ENCODE measurements at places on chromosomes 3 and 15. TPM values are rescaled to one million over a fixed set of nuclear protein-coding genes. Genes with fewer than 3 reads are reported as not detected.

GRCh38 chr3:87958289-87958688, 100.5 kb downstream of the CGGBP1 start:
- H3K27me3 ChIP-seq: no peaks in the 10 kb centered on the region
- H3K36me3 ChIP-seq: no peaks in the 10 kb centered on the region
- H3K27ac ChIP-seq: no peak overlapping the region

DNA sequence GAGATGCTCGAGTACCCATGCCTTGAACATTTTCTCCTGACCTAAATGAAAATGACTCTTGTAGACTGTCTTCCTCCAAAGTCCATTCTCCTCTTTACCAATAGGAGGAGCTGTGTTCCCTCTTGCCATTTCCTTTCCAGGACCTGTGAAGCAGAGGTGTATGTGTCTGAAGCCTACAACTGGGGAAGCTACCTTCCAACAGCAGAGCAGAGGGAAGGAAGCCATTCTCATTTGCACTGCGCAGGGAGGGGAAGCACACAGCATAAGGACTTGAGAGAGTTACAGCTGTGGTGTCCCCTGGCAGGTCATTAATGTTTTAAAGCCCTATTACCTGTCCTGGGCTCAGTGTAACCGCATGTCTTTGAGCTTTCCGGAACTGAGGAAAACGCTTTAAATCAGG, 38.7 kb downstream of the HSPBAP1 start:
- H3K36me3 ChIP-seq: no peaks in the 10 kb centered on the region
- H3K4me1 ChIP-seq: no peaks in the 10 kb centered on the region
- H3K27me3 ChIP-seq: no peaks in the 10 kb centered on the region
- DNase-seq: peak; percentile 56
- H3K27ac ChIP-seq: no peak overlapping the region

GRCh38 chr3:52792413-52792812, 2.2 kb upstream of the ITIH3 start:
- peaks cover 5% of the 10 kb centered on the region for H3K27me3 ChIP-seq
- H3K4me3 ChIP-seq: no peak overlapping the region
- H3K4me1 ChIP-seq: no peaks in the 10 kb centered on the region
- DNase-seq: no peak
- H3K36me3 ChIP-seq: no peaks in the 10 kb centered on the region
- H3K27ac ChIP-seq: no peak overlapping the region

Gene KBTBD12
- not detected for total RNA-seq

GRCh38 chr3:159854500-159855124, 134.0 kb upstream of the IL12A start:
- peak overlapping the region; percentile 44 for H3K4me3 ChIP-seq
- no peaks in the 10 kb centered on the region for H3K36me3 ChIP-seq
- peak overlapping the region; percentile 89 for H3K27ac ChIP-seq

Gene APBA2
- 8.8 TPM for total RNA-seq

- peaks cover 18% of the 10 kb centered on the region for H3K4me1 ChIP-seq
- H3K4me3 ChIP-seq: no peak overlapping the region
- H3K27ac ChIP-seq: no peak overlapping the region
- no peaks in the 10 kb centered on the region for H3K27me3 ChIP-seq
- H3K36me3 ChIP-seq: no peaks in the 10 kb centered on the region
These were observed 2.8 kb downstream of the CAV3 start for GRCh38 chr3:8736436-8736835.

DNA sequence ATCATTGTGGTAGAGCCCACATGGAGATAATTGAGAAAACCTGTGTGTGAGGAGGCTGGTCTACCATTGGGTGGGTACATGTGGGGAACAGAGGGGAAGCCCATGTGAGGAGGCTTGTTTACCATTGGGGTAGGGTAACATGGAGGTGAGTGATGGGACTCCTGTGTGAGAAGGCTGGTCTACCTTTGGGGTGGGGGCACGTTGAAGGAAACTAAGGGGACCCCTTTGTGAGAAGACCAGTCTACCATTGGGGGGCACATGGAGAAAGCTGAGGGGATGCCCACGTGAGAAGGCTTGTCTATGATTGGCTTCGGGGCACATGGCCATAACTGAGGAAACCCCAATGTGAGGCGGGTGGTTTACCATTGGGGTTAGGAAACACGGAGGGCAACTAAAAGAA, 158.5 kb downstream of the FBLN2 start:
- H3K27me3 ChIP-seq: no peaks in the 10 kb centered on the region
- no peak for DNase-seq
- H3K4me3 ChIP-seq: no peak overlapping the region
- no peaks in the 10 kb centered on the region for H3K36me3 ChIP-seq

Gene C15orf62
- total RNA-seq: under 0.01 TPM

Gene ITIH4
- 3.5 TPM for total RNA-seq

Gene PARP16
- 6.5 TPM for total RNA-seq

Gene LARP6
- 76.0 TPM for total RNA-seq

GRCh38 chr15:38130740-38131498, 121.7 kb upstream of the SPRED1 start:
- peak overlapping the region; percentile 66 for H3K4me3 ChIP-seq
- no peaks in the 10 kb centered on the region for H3K36me3 ChIP-seq
- DNase-seq: peak; percentile 79
- H3K4me1 ChIP-seq: peaks cover 44% of the 10 kb centered on the region
- no peaks in the 10 kb centered on the region for H3K27me3 ChIP-seq

DNA sequence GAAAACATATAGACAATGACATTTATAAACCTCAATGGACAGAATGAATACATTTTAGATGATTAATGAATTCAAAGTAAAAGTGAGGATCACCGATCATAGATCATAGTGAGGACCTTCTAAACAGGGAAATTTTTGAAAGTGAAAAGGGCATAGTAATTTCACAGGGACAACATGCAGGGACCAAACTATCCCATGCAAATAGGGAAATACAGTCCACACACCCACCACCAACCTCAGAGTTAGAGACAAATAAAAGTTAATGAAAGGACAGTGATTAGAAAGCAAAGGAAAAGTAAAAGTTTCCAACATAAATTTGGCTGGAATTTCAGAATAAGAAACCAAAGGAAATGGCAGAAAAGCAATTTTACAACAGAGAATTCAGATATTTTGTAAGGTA, 15.4 kb upstream of the CHRNA7 start:
- no peak overlapping the region for H3K27ac ChIP-seq
- no peak for DNase-seq
- no peak overlapping the region for H3K4me3 ChIP-seq
- no peaks in the 10 kb centered on the region for H3K4me1 ChIP-seq
- H3K36me3 ChIP-seq: no peaks in the 10 kb centered on the region

DNA sequence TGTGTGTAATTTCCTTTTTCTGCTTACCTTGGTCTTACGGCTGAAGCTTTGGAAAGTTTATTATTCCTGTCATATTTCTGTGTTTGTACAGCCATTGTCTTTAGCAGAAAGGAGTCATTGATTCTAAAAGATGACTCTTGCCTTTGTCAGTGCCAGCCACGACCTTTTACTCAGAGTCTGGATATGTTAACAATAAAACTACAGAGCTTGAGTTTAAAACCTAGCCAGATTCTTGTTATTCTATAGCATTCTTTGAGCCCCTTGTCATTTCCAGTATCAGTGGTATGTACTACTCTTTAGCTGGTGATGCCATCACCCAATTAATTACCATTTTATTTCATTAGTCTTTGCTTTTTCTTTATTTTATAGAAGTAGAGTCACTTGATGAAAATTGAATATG, 142.4 kb downstream of the TCF12 start:
- no peaks in the 10 kb centered on the region for H3K27me3 ChIP-seq
- DNase-seq: peak; percentile 41
- H3K4me3 ChIP-seq: no peak overlapping the region
- H3K27ac ChIP-seq: peak overlapping the region; percentile 76
- no peaks in the 10 kb centered on the region for H3K36me3 ChIP-seq
- peaks cover 55% of the 10 kb centered on the region for H3K4me1 ChIP-seq

Gene ABHD10
- 23.6 TPM for total RNA-seq

DNA sequence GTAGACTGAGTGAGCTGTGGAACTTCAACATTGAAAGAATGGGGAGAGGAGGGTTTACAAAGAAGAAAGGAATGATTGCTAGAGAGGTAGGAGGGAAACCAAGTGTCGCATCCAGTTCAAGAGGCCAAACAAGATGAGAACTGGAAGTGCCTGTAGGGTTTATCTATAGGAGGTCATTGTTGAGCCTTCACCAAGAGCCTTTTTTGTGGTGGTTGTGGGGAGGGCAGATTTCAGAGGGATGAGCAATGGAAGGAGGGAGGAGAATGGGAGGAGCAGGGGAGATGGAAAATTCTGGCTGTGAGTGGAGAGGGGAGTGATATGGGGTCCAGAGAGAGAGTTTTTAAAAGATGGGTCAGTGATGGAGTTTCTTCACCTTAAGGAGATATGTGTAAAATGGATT, 8.5 kb downstream of the PDIA5 start:
- no peak for DNase-seq
- peaks cover 24% of the 10 kb centered on the region for H3K4me1 ChIP-seq
- H3K4me3 ChIP-seq: no peak overlapping the region
- no peaks in the 10 kb centered on the region for H3K27me3 ChIP-seq
- no peak overlapping the region for H3K27ac ChIP-seq

DNA sequence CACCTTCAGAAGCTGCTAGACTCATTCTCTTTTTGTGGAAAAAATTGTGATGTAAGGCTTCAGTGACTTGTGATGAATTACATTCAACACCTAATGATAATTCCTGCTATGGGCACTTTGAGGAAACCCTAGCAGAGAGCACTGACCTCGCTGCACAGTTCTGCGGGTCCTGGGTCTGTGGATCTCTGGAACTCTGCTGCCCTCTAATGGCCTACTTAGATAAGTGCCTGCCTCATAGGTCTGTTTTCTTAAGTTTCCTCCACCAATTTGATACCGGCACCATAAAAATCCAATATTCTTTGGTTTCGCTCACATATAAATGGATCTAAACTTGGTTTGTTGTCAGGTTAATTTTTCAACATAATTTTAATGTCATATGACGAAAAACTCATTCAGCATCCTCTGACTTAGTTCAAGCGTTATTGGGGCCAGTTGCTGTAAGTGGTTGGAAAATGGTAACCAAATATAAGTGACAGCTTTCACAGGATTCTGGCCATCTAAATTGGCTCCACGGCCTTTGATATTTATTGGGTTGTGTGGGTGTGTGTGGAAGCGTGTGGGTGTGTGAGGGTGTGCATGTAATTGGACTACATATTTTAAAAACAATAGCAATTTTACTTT, 10.4 kb downstream of the SLITRK3 start:
- no peak overlapping the region for H3K27ac ChIP-seq
- no peak for DNase-seq
- H3K27me3 ChIP-seq: no peaks in the 10 kb centered on the region
- H3K4me1 ChIP-seq: no peaks in the 10 kb centered on the region
- H3K36me3 ChIP-seq: no peaks in the 10 kb centered on the region
- no peak overlapping the region for H3K4me3 ChIP-seq

DNA sequence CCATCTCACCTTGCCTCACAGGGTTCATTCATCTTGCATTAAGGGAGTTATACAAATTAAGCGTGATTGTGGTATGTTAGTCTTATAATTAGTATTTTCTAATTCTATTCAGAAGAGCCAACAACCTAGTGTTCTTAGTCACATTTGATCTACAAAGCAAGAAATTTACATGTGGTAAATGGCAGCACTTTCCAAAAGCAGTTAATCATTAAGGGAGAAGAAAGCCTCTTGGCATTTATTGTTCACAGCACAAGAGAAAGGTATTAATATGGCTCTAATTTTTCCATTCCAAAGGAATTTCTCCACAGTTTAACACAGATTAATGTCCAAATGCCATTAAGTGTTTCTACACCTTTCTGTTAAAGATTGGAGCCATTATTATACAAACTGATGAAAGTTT, 1077.1 kb downstream of the ZPLD1 start:
- DNase-seq: no peak
- H3K4me1 ChIP-seq: no peaks in the 10 kb centered on the region
- H3K4me3 ChIP-seq: no peak overlapping the region
- H3K27ac ChIP-seq: no peak overlapping the region
- H3K36me3 ChIP-seq: no peaks in the 10 kb centered on the region
- H3K27me3 ChIP-seq: no peaks in the 10 kb centered on the region

Gene GOLGA8S
- under 0.01 TPM for total RNA-seq

- no peaks in the 10 kb centered on the region for H3K4me1 ChIP-seq
- H3K27me3 ChIP-seq: no peaks in the 10 kb centered on the region
- DNase-seq: peak; percentile 22
- no peak overlapping the region for H3K4me3 ChIP-seq
These were observed 169.3 kb upstream of the LRRN1 start for GRCh38 chr3:3629911-3630310.

- H3K4me3 ChIP-seq: no peak overlapping the region
- no peaks in the 10 kb centered on the region for H3K4me1 ChIP-seq
- no peak for DNase-seq
- H3K27ac ChIP-seq: no peak overlapping the region
- H3K36me3 ChIP-seq: no peaks in the 10 kb centered on the region
These were observed 15.4 kb upstream of the GMNC start for GRCh38 chr3:190877925-190878324.

- H3K27me3 ChIP-seq: no peaks in the 10 kb centered on the region
- H3K36me3 ChIP-seq: no peaks in the 10 kb centered on the region
These were observed 11.8 kb upstream of the KIF7 start for GRCh38 chr15:89666858-89667705.

GRCh38 chr3:158103081-158103886, 2.9 kb downstream of the SHOX2 start:
- no peak overlapping the region for H3K27ac ChIP-seq
- peaks cover 38% of the 10 kb centered on the region for H3K27me3 ChIP-seq
- H3K36me3 ChIP-seq: peaks cover 13% of the 10 kb centered on the region
- peak overlapping the region; percentile 84 for H3K4me3 ChIP-seq
- DNase-seq: peak; percentile 79

Gene LSAMP
- 3.3 TPM for total RNA-seq

Gene TPRG1
- 6.5 TPM for total RNA-seq

Gene PTH1R
- 0.29 TPM for total RNA-seq

Gene PRSS50
- total RNA-seq: not detected

Gene CCRL2
- 0.88 TPM for total RNA-seq

GRCh38 chr3:192505731-192506130, 221.6 kb downstream of the FGF12 start:
- H3K27ac ChIP-seq: no peak overlapping the region
- H3K27me3 ChIP-seq: no peaks in the 10 kb centered on the region
- no peak for DNase-seq
- H3K36me3 ChIP-seq: no peaks in the 10 kb centered on the region

GRCh38 chr3:181711325-181712135, at the start of gene SOX2:
TSS of gene SOX2 (plus strand) at chr3:181711925. CDS start at chr3:181712361, 436 bp downstream.
- H3K27me3 ChIP-seq: peaks cover 83% of the 10 kb centered on the region
- no peak within 1 kb of the TSS for H3K27ac ChIP-seq
- peaks cover 7% of the 10 kb centered on the region for H3K4me1 ChIP-seq

DNA sequence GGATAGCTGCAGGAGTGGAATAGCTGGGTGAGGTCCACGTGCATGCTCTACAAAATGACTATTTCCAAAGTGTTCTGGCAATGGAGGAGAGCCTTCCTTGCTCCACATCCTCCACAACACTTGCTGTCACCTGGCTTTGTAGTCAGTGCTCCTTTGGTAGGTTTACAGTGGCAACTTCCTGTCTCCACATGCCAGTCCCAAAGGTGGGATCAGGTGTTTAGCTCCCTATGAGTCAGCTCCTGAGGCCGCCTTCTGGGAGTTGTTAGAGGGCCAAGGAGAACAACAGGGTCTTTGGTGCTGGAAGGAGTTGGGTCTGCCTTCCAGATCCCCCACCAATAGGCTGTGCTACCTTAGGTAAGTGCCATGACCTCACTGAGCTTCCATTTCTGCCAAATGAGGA, 15.3 kb upstream of the LIMD1 start:
- no peaks in the 10 kb centered on the region for H3K27me3 ChIP-seq
- DNase-seq: no peak
- H3K27ac ChIP-seq: no peak overlapping the region
- H3K4me3 ChIP-seq: no peak overlapping the region
- no peaks in the 10 kb centered on the region for H3K36me3 ChIP-seq

Gene AQP9
- under 0.01 TPM for total RNA-seq

- no peaks in the 10 kb centered on the region for H3K36me3 ChIP-seq
- no peak overlapping the region for H3K27ac ChIP-seq
- no peaks in the 10 kb centered on the region for H3K4me1 ChIP-seq
- no peak for DNase-seq
- H3K4me3 ChIP-seq: no peak overlapping the region
These were observed 26.2 kb downstream of the NME9 start for GRCh38 chr3:138303474-138303873.

Measured in osteoblast (primary cell).